ENCODE measurements at places on chromosomes 16 and 17.

- no peak for DNase-seq
Observed at GRCh38 chr17:69714669-69715068, 300.2 kb downstream of the MAP2K6 start.

DNA sequence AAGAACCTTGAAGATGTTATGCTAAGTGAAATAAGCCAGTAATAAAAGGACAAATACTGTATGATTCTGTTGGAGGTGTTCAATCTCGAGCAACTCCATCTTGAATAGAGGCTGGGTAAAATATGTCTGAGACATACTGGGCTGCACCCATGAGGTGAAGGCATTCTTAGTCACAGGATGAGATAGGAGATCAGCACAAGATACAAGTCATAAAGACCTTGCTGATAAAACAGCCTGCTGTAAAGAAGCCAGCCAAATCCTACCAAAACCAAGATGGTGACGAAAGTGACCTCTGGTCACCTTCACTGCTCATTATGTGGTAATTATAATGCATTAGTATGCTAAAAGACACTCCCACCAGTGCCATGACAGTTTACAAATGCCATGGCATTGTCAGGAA, 98.1 kb downstream of the RGS9 start:
- no peak for DNase-seq

DNA sequence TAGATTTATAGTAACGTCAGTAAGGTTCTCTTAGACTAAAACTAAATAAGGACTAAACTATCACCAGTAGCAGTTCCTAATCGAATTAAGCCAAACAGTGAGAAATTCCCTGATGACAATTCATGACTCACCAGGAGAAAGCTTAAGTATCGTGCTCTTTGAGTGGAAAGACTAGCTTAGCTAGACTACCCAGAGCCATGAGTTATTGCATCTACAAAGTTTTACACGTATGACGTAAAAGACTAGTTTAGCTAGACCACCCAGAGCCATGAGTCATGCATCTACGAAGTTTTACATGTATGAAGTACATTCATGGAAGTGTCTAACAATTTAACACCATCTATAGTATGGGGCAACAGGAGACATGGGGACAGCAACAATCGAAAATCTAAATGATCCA, 36.6 kb downstream of the UBE2G1 start:
- no peak for DNase-seq

DNA sequence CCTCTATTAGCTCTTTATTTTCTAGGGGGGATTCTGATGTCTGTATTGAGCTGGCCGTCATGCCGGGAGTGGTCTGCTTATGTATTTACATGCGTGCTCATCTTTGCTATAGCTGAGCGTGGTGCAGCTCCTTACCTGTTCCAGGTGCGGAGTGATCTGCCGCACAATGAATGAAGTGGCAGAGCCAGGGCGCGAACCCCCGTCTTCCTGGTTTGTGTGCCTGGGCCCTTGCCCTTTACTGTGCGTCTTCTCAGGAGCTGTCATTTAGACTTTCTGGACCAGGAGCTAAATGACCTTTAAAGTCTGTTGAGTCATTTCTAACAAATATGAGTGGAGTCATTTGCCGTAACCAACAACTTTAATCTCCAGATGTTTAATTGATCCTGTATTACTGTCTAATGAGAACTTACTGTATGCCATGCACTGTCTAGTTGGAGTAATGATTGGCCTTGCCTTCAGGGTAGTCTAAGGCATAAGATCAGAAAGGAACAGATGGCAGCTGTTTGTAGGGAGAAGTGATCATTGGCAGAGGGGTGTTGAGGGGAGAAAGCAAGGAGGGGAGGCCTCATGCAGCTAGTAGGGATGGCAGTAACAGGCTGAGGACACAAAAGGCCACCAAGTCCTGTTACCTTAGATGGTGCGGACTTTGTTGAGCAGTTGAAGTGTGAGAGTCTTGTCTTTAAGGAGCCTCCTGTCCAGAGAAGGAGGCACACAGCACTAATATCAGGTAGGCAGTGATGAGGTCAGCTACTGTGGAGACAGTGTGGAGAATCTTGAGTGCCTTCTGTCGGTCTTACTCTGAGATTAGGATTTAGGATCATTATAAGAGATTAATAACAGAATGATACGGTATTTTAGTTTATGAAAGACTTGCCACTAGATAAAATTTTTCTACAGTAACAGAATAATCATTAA, 53.9 kb downstream of the USP10 start:
- DNase-seq = no peak

DNA sequence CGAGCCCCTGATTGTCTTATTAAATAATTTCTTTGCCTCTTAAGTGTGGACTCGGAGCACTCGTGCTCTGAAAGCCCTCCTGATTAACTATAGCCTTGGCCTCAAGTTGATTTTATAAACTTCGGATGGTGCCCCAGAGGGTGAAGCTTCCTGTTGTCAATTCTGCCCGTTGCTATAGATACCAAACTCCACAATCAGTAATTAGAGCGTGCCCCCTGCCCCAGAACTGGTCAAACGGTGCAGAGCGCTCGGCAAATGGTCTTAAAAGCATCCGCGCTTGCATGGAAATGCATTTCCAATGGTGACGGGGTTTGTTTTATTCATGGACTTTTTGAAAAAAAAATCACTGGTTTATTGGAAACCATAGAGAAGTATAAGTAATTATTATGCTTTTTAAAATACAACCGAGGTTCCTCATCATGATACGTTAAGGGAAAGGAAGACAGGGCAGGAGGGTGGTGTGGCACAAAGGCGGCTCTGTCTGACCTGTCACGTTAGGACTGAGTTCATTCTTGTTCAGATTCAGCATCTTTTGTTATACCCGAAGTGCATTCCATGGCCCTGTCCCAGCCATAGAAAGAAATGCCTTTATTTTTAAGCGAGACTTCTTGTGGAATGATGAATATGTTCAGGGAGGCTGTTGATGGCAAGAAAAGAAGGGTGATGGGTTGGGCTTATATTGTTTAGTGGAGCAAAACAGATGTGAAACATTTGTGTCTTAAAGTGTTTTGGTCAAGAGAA, 476.4 kb downstream of the MAF start:
- DNase-seq = no peak

- DNase-seq = no peak
Observed at GRCh38 chr17:57302690-57303465, 46.6 kb downstream of the MSI2 start.

- DNase-seq = no peak
Observed at GRCh38 chr16:25187491-25187795, 29.3 kb upstream of the AQP8 start.

GRCh38 chr16:20948444-20948843, 47.9 kb downstream of the LYRM1 start:
- no peak for DNase-seq

DNA sequence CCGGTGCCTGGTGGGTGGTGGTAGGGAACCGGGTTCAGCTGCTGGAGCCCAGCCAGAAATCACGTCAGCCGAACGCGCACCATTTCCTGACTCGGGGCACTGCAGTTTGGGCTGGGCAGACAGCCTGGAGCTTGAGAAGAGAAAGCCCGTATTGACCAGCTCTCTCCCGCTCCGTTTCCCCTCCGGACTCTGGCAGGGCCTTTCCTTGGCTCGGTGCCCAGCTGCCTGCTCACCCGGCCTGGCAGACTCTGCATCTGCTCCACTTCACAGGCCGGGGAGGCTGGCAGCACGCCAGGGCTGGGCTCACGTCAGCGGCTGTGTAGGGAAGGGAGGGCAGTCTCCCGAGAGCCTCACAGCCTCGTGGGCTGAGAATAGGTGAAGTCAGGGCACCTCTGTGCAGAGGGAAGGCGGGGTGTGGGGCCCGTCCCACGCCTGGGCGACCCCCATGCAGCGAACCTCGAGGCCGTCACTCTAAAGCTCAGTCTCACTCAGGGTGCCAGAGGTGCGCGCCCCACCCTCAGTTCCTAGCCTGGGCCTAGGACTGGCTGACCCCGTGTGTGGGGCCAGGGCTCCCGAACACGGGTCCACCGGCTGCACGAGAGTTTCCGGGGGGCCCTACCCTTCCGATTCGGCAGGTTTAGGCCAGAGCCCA, 59.1 kb downstream of the OR1D5 start:
- DNase-seq = peak; percentile 96

DNA sequence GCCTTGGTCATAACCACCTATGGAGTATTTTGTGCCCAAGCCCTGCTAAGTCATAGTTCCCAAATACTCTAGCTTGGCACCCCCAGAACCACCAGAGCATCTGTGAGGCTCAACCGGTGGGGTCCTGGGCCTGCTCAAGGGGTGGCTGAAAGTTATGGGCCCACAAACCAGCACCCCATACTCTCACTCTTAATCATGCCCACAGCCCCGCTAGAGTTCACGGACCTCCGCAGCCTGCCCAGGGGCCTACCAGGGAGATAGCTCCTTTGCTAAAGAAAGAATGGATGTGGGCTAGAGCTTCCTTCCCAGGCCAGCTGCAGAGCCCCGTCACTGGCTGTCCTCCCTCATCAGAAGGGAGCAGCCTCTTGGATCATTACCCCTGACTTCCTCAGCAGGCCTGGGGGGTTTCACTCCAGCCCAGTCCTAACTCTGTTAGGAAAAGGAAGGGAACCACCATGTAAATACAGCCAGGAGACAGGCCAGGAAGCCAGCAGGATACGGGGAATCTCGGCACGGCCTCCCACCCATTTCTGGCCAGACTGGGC, 1.4 kb downstream of the GIT1 start:
- DNase-seq = no peak

DNA sequence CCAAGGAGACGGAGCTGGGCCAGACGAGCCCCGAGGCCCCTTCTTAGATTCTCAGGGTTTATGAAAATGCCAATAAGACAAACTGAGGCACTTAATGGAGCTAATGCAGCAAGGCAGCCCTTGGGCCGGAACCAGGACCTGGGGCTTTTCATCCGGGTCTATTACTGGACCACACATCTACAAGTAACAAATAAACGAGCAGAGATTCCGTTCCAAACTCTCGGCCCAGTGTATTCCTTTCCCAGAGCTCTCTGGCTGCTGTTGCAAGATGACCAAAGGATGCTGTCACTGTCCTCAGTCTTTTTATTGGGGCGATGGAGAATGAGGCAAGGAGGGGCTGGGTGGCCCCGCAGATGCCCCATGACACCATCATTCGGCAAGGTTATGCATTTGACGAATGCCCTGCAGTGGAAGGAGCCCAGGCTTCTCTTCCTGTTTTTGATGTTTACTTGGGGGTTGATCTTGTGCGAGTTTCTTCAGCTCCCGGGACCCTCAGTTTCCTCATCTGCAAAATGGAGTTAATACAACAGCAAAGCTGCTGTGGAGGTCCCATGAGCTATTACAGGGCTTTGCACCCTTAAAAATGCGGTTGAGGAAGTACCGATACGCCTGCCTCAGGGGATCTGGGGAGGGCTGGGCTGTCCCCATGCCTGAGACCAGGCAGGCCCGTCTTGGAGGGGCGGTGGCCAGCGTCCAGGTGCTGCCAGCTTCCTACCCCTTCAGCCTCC, 1.1 kb upstream of the NTN1 start:
- no peak for DNase-seq

- DNase-seq = no peak
Observed at GRCh38 chr17:55294042-55294751, 29.4 kb downstream of the HLF start.

DNA sequence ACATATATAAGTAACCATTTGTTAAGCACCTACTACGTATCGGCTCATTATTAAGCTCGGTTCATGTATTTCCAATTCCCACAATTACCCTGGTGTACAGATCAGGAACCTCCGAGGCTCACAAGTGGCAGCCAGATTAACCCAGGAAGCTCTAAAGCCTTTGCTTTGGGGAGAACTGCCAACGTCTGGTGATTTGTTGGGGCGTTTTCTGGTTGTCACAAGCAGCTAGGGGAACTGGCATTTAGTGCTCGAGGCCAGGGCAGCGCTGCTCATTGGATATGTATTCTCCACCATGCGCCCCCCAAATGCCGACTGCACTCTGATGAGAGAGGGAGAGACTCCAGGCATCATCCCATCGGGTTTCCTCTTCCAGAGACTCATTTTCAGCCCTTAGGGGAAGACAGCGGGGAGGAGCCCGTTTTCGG, 541 bp downstream of the ZNF18 start:
- DNase-seq = no peak

DNA sequence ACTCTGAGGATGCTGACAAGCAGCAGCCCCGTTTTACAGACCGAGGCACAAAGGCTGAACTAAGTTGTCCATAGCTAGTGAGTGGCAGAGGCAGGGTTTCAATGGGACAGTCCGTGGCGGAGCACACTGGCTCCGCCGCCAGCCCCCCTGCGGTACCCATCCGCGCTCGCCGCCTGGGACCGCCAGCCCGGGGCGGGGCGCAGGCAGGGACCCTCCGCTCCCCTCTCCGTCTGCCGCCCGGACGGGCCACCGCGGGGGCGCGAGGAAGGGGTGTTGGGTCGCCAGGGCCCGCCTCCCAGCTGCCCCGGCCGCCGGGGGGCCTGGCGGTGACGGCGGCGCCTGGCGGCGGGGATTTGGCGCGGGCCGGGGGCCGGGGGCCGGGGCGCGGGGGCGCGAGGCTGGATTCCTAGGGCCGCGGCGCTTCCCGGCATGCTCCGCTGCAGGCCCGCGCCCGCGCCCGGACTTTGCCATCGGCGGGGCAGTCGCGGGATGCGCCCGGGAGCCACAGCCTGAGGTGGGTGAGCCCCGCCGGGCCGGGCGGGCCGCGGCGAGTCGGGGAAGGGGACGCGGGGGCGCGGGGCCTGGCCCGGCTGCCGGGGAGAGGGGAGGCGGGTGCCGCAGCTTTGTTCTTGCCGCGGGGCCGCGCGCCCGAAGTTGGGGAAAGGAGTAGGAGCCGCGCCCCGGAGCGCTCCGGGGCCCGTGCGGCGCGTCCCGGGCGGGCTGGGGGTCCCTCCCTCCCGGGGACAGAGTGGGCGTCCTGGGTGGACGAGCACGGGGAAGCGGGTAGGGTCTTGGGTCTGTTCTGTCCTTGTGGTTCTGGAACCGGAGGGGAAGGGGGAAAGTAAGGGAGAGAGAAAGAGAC, at the start of gene TMEM98:
TMEM98 (plus strand) TSS at position 430 of the 862 bp plus-strand sequence. CDS start 3,376 bp downstream, outside the sequence.
- DNase-seq = peak; percentile 64

- DNase-seq = no peak
Observed at GRCh38 chr17:79721993-79722671, 8.6 kb upstream of the ENPP7 start.

DNA sequence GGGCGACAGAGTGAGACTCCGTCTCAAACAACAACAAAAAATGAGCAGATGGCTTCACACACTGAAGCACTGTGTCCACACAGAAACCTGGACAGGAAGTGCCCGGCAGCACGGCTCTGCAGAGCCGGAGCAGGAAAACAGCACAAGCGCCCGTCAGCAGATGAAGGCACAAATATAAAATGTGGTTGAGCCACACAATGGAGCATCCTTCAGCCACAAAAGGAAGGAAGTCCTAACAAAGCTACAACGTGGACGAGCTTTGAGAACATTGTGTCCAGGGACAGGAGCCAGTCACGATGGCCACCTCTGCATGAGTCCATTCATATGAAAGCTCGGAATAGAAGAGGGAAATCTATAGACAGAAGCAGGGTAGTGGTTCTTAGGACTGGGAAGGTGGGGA, 15.7 kb downstream of the RHBDF2 start:
- no peak for DNase-seq

All from NCI-H1417 (cell line).